ENCODE measurements at places on chromosomes 1 and 21.

- DNase-seq, result no peak
These were observed 21.3 kb downstream of the SYDE2 start for GRCh38 chr1:85179522-85179921.

DNA sequence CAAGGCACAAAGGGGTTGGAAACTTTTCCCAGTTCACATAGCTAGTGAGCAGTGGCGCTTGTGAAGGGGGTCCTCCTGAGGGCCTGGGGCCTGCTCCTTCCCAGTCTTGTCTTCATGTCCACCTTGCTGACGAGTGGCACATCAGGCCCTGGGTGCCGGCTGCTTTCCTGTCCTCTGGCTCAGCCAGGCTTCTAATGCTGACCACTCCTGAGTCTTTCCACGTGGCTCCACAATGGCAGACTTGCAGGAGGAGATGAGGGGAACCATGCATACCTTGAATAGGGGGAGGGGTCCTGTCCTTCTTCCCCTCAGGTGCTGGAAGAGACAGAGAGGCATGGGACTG is 38.7 kb downstream of the MAPKAPK2 start:
- DNase-seq, result no peak

- no peak for DNase-seq
These were observed 28.5 kb downstream of the MAP3K21 start for GRCh38 chr1:233355841-233356704.

DNA sequence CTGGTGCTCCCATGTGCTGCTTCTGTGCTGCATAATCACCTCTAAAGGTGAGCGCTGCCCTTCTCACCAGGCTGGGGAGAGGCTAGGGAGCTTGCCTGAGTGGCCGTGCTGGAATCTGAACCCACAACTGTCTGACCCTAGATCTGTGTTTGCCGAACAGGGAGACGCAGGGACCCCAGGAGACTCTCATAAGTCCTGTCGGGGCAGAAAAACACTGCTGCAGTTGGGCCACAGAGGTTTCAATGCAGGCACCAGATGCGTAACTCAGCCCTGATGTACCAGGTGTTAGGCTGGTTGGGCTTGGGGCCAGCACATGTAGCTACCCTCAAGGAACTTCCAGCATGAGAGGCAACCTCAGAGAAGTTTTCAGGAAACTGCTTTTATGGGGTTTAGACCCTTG is 49.5 kb upstream of the DMRTB1 start:
- DNase-seq, result no peak

DNA sequence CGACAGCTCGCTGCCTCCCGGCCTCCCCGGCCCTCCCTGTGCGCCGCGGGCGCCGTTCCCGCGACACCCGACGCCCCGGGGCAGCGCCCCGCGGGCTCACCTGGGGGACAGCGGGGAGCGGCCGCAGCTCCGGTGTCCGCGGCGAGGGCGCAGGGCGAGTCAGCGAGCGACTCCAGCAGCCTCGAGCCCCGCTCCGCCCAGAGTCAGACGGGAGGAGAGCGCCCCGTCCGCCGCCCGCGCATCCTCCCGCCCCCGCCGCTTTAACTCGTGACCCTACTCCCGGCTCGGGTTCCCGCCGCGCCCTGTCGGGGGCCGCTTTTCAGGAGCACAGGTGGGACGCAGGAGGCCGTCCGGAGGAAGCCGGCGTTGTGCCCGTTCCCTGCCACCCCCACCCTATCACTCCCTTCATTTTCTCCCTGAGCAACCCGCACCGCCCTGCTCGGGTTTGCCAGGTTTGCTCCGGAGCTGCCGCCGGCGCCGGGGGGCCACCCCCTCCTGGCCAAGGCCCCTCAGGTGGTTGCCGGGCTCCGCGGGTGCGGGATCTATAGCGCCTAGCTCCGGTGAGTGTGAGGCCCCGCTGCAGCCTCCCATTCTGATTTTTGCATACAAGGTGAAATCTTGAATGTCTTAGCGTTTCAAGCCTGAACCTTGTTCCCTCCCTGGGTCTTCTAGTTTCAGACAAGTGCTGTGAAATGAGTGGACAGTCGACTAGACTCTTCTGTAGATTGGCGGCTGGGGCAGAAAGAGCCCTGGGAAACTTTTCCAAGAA is at the start of gene MCOLN3:
Gene MCOLN3, minus strand, starts transcription at position 205 of the 769 bp plus-strand sequence. CDS start 3,140 bp downstream, outside the sequence.
- peak; percentile 34 for DNase-seq

GRCh38 chr1:162500805-162501204 is 3.2 kb downstream of the UHMK1 start:
- no peak for DNase-seq

GRCh38 chr21:43634618-43635017 is 24.7 kb downstream of the HSF2BP start:
- DNase-seq, result no peak
